ENCODE measurements at places on chromosomes 11 and 22.

DNA sequence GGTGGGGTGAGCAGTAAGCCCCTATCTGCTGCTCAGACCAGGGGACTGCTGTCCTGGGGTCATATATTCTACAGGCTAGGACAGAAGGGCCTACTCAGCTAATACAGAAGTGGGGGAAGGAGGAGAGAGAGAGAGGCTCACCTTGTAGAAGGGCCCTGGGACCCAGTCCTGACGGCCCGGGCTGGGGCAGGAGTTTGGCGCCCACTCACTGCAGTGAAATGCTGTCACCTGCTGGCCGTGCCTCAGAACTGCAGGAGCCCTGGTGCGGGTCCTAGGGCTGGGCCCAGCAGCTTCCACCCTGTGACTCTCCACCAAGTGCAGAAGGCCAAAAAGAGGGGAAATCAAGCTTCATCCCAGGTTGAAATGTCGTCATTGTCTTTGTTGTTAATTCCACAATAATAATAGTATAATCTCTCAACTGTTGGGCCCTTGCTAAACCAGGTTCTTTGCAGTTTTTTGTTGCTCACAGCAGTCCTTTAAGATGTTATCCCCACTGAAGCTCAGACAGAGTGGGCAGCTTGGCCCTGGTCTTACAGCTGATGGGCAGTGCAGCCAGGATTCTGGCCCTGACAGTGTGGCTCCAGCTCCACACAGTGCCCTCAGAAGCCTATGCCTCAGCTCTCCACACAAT lies 29.6 kb downstream of the TRIM29 start:
- DNase-seq = peak; percentile 83

GRCh38 chr11:86916330-86916729 lies 38.9 kb downstream of the FZD4 start:
- peak; percentile 50 for DNase-seq

DNA sequence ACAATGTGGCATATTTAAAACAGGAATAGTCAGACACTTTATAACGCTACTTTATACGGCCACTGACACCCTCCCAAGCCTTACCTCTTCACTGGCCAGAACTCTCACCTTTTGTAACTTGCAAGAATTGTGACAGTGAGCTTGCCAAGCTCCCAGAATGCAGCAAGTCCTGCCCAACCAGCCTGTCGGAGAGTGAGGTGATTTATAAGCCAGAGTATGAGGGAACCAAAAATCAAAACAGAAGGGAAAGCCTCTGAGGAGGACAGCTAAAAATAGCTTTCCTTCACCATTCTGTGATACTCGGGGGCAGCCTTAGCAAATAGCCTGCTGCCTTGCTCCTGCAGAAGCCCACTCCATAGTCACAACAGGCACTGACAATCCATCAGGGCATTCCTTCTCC lies 229.7 kb downstream of the FAM76B start:
- peak; percentile 26 for DNase-seq

- DNase-seq = no peak
These were observed 22.7 kb downstream of the KCNJ4 start for GRCh38 chr22:38432264-38432663.

GRCh38 chr11:56522008-56522407 lies 21.0 kb downstream of the OR5M11 start:
- DNase-seq = no peak

GRCh38 chr11:72578566-72578965 lies 95.7 kb downstream of the PDE2A start:
- DNase-seq = peak; percentile 13

GRCh38 chr11:122695076-122695615 lies 39.6 kb downstream of the UBASH3B start:
- no peak for DNase-seq

DNA sequence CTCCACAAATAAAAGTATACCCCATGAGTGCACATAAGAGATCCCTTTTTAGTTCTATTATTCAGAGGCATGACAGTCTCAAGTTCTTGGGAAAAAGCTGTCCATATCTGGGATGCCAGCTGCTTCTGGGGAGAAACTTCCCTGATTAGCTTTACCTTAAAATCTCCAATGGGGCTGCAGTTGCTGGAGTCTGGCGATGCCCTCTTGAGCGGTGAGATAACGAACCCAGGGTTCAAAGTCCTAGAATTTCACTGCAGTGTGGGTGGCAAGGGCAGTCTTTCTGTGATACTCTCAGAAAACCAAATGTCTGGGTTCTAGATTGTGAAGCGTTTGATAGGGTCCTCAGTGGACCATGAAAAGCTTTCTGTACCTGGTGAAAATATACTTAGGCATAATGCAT lies 7.4 kb upstream of the PRR33 start:
- DNase-seq = no peak

DNA sequence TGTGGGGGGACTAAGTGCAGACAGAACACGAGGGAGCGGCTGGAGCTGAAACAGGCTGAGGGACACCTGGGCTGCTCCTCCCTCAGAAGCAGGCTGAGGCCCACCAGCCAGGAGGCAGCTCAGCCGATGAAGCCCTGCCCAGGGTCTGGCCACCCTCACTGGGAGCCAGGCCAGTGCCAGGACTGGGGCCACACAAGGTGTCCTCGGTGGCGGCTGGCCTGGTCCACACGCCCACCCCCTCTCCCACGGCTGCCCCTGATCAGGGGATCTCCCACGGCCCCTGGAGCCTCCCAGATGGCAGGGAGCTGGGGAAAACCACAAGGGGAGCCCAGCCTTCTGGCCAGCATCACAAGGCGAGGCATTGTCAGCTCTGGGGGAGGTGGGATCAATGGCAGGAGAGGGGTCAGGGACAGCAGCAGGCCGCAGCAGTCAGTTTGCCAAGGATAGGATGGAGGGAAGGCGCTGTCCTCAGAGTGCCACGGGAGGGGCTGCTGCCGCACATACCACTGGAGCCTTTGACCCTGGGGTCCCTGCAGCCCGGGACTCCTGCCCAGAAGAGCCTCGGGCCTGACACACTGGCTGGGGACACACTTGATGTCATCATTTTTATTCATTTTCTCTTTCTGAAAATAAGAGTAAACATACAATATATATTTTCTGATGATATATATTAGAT lies 11.7 kb upstream of the RASL10A start:
- peak; percentile 18 for DNase-seq

- peak; percentile 85 for DNase-seq
These were observed 7.7 kb upstream of the SLC1A2 start for GRCh38 chr11:35427071-35427470.

DNA sequence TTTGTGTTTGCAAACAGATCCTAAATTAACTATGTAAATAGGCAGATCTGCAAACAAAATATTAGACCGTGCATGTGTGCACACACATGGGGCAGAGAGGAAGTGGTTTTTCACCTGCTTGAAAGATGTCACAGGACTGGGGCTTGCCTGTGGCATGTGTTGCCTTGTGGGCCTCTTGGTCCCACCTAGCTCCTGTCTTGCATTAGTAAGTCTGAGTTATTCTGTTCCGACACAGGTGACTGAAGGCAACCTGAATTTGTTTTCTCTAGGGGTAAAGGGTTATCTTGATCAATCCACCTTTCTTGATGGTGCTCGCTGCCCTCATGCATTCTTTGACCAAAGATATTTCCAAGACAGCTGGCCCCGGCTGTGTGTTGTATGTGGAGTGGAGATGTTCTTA lies 667.5 kb downstream of the NTM start:
- DNase-seq = no peak

DNA sequence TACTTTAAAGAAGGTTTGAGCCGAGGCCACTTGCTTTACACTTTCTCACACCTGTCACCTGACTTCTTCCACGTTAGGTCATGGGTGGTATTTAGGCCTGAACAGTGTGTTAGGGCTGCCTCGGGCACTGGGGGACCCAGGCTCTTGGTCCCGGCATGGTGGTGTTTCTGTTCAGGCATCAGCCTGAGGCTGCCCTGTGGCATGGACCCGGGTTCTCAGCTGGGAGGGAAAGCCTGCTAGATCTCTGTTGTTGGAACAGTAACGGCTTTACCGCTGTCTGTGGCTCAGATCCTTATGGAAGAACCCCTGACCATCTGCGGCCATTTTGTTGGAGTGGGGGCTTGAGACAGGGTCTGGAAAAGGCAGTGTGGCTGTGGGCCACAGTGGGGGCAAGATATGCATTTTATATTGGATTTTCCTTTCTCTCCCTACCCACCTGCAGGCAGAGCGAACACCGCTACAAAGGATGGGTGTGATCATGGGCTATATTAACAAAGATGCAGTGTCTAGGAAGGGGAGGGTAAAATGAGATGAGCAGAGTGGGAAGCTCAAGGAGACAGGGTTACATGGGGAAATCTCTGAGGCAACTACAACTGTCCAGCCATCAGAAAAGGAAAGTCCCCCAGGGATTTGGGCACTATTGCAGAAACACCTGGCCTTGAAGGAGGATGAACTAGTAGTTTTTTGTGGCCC lies 1.6 kb upstream of the KCNJ11 start:
- DNase-seq = no peak

DNA sequence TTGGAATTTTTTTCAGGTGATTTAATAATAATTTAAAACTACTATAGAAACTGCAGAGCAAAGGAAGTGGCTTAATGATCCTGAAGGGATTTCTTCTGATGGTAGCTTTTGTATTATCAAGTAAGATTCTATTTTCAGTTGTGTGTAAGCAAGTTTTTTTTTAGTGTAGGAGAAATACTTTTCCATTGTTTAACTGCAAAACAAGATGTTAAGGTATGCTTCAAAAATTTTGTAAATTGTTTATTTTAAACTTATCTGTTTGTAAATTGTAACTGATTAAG lies 3.4 kb downstream of the MALAT1 start:
- DNase-seq = no peak

GRCh38 chr11:130560000-130560780 lies 111.7 kb downstream of the ADAMTS15 start:
- no peak for DNase-seq

GRCh38 chr11:110032957-110033570 lies 60.1 kb upstream of the ZC3H12C start:
- DNase-seq = no peak

GRCh38 chr22:22663861-22664800 lies 19.7 kb downstream of the GGTLC2 start:
- DNase-seq = no peak

DNA sequence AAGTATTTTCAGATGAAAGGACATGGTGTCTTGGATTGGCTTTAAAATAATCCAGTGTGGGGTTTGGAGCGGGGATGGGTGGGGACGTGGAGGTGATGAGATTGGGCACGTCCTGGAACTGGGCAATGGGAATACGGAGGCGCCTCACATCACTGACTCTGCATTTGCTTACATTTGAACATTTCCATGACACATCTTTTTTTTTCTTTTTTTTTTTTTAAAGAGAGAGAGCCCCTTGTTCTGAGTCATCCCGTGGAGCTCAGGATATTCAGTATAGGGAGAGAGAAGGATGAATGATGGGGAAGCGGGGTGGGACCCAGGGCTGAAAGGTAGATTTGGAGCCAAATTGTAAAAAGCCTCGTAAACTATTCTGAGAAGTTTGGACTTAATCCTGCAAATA lies 142.7 kb downstream of the FBXO7 start:
- DNase-seq = no peak

- DNase-seq = no peak
These were observed 82.4 kb downstream of the MED15 start for GRCh38 chr22:20589614-20590476.

- peak; percentile 30 for DNase-seq
These were observed at the start of gene KCNK4 for GRCh38 chr11:64291262-64291751. Gene KCNK4, plus strand, starts transcription at chr11:64291302. Its CDS starts 1,717 bp downstream, at chr11:64293019.

- DNase-seq = no peak
These were observed 459.6 kb downstream of the TBC1D22A start for GRCh38 chr22:47221840-47222615.

GRCh38 chr11:47917599-47918369 lies 62.6 kb upstream of the PTPRJ start:
- DNase-seq = peak; percentile 79

DNA sequence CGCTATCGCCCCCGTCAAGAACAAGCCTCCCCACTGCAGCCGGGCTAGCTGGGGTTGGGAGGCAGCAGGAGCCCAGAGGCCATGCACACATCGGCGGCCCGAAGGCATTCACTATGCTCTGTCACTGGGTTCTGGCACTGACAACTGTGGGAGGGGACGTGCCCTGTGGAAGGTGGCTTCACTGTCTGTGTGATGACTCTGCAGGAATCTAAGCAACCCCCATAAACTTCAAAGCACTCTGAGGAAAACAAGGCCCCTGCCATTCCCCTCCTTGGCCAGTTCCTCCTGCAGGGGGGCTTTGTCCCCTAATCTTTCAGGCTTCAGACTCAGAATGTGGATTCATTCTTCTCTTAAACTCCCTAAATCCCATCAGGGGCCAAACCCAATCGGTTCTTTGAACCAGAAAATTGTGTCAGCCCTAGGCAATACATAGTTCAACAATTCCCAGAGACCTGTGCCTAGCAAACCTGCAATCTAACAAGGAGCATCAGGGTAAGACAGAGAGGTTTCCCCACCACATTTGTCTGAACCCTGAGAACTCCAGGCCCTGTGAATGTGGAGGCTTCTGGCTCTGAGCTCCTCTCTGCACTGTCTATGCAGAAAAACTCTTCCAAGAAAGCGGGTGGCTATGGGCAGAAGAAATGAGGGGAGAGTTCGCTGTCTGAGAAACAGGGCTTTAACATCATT lies 1477.2 kb downstream of the TBC1D22A start:
- no peak for DNase-seq

- DNase-seq = no peak
These were observed 53.1 kb downstream of the SHANK2 start for GRCh38 chr11:71199226-71199820.

DNA sequence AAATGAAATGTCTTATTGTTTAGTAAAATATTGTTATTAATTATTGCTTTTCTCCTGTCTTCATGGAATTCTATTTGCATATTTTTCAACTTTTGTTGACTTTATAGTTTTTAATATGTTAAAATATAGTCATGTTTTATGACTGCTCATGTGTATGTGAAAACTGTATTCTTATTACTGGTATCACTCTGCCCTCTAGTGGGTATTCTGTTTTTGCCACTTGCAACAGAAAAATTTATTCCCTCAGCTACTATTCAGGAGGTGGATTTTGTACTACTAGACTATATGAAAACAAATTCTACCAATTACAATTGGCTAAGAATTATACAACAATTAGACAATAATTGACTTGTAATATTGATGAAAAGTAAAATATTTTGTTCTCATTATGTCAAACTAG lies 45.0 kb downstream of the OR4C6 start:
- no peak for DNase-seq

DNA sequence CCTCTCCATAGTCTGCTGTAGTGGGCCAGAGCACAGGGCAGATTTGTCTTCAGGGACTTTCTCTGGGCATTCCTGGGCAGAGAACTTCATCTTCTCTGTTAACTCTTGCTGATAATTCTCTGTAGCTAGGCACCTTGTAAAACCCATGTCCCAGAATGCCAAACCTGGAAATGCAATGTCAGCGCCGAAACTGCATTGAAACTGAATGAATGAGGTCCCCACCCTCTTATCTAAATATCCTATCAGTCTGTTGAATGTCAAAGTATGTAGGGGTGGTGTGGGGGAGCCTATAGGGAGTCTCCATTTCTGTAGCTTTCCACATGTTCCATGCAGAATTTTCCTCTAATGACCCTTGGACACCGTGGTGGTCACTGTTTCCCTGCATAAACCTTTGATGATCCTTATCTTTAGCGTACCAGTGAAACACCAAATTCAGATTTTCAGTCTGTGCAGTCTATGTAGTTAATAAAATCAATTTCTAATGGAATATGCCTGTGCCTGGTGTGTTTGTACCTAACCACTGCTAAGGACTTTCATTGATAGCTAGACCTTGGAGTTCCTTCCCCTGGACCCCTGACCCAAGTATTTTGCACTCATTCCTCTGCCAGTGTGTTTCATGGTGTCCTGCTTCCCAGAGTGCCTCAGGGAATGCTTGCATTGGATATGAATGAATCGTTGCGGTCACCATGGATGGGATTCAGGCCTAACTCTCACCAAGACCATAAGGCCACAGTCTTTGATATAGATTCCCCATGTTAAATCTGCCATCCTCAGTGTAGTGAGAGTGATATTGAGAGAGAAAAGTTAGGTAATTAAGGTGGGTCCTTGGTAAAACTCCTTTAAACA lies 2.5 kb upstream of the CABIN1 start:
- no peak for DNase-seq

Data from femur (tissue), 1 donor.